Aorta (tissue), 5 donors: ENCODE measurements at places on chromosomes 3 and 15. TPM values are rescaled to one million over a fixed set of nuclear protein-coding genes. Genes with fewer than 3 reads are reported as not detected.
A peak's percentile ranks its signal among the peaks of the same experiment; 100 is the strongest.

GRCh38 chr3:161640181-161640580, 143.6 kb downstream of the OTOL1 start:
- H3K4me1 ChIP-seq = no peaks in the 10 kb centered on the region
- no peak overlapping the region for H3K4me3 ChIP-seq
- H3K36me3 ChIP-seq = no peaks in the 10 kb centered on the region
- no peak for DNase-seq
- H3K27me3 ChIP-seq = no peaks in the 10 kb centered on the region

- H3K27me3 ChIP-seq = no peaks in the 10 kb centered on the region
- no peaks in the 10 kb centered on the region for H3K4me1 ChIP-seq
- no peak for DNase-seq
- no peak overlapping the region for H3K27ac ChIP-seq
Measured at GRCh38 chr3:42497009-42497731, 5.3 kb upstream of the VIPR1 start.

- H3K4me1 ChIP-seq = no peaks in the 10 kb centered on the region
- H3K36me3 ChIP-seq = peaks cover 5% of the 10 kb centered on the region
- no peak for DNase-seq
- H3K4me3 ChIP-seq = peak overlapping the region; percentile 15
- H3K27me3 ChIP-seq = no peaks in the 10 kb centered on the region
- H3K27ac ChIP-seq = no peak overlapping the region
Measured at GRCh38 chr3:179069762-179070390, 1.7 kb downstream of the ZMAT3 start.

DNA sequence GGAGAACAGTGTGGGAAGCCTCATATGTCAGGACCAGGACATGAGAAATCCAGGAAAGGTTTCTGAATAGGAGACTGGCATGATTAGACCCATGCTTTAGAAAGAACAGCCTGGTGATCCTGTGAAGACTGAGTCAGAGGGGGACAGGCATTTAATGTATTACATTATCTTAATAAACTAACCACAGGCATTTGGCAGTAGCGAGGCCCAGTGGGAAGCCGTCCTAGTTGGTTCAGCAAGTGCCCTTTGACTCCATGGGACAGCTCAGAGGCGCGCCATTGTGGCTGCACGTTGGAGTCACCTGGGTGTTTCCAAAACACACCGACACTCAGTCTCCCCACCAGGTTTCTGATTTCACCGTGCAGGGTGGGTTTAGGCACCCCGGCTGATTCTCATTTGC, 90.5 kb upstream of the DGKG start:
- no peaks in the 10 kb centered on the region for H3K27me3 ChIP-seq
- H3K4me3 ChIP-seq = no peak overlapping the region
- no peak for DNase-seq
- no peaks in the 10 kb centered on the region for H3K4me1 ChIP-seq
- H3K27ac ChIP-seq = no peak overlapping the region

DNA sequence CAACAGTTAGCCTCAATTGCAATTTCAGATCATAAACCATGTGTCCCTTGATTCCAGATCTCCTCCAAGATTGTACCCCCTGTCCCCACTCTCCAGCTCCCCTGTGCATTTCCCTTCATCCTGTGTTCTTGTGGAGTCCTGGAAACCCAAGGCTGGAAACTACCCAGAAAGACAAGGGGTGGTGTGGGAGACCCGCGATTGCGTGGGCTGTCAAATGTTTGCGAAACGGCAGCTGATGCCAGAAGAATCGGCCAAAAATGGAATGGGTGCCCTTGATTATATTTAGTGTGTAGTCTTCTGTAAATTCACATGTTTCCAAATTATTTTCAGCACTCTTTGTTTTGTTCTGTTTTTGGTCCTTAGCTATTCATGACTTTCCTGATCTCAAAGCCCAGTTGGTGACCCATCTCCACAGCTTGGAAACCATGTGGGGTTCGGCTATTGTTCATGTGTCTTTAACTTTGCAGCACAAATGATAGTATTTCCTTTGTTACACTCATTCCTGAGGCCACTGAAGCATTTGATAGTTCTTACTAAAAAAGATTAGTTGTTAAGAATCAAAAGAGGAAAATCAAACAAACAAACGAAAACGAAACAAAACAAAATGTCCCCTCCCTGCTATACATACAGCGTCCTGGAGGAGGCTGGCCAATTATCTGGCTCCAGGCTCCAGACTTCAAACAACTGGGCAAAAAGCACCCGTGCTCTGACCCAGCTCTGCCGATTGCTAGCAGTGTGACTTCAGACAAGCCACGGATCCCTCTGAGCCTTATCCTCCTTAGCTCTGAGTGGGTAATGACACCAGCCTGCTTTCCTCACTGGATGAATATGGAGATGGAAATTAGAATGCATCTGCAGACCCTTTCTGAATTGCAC, 120.9 kb downstream of the CACNA2D3 start:
- no peak overlapping the region for H3K27ac ChIP-seq
- no peak overlapping the region for H3K4me3 ChIP-seq
- no peak for DNase-seq
- no peaks in the 10 kb centered on the region for H3K36me3 ChIP-seq
- no peaks in the 10 kb centered on the region for H3K4me1 ChIP-seq
- H3K27me3 ChIP-seq = no peaks in the 10 kb centered on the region

DNA sequence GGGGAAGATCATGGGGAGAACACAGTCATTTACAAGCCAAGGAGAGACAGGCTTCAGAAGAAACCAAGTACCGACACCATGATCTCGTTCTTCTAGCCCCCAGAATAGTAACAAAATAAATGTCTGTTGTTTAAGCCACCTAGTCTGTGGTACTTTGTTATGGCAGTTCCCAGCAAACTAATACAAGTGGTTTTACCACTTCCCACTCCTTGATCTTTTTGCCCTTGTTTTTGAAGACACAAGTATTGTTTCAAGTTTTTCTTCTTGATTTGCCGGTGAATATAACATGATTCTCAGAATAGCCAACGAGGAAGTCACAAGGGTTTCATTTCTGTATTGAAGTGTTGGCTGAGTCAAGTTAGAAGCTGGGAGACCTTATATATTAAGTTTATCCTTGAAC, 220.3 kb downstream of the SOX2 start:
- no peak overlapping the region for H3K4me3 ChIP-seq
- no peak for DNase-seq
- no peak overlapping the region for H3K27ac ChIP-seq
- H3K27me3 ChIP-seq = peaks cover 1% of the 10 kb centered on the region

DNA sequence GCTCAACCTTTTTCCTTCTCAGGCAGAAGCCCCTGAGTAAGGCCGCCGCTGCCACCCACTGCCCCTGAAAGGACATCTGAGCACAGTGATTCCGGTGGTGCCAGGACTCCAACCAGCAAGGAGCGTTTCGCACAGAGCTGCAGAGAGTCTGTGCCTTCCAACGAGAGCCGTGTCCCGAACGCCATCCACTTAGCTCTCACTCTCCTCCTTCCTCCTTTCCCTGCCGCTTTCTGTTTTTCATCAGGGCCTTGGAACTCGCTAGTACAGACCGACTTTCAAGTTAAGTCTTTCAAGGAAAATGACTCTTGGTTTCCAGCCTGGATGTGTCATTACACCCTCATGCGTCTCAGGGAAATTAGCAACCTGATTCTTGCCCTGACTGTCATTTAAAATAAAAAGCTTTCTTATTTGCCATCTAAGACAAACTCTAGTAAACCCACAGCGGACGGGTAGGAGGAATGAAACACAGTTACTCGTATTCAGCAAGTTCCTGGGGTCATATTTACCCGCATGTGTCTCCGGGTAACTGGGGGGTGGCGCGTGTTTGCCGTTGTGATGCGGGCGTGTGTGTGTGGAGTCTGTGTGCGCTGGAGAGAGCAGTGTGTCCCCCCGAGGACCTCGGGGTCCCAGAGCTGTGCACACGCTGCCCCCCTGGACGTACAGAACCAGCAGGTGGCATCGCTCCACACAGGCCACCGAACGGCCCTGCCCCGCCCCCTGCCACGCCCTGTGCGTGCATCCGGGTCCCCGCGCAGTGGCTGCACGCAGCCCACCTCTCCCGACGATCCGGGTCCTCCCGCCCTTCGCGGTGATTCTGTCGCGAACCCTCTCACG, 30.4 kb upstream of the ALDH1A3 start:
- DNase-seq = peak; percentile 52
- no peaks in the 10 kb centered on the region for H3K27me3 ChIP-seq
- no peaks in the 10 kb centered on the region for H3K4me1 ChIP-seq
- no peak overlapping the region for H3K27ac ChIP-seq

DNA sequence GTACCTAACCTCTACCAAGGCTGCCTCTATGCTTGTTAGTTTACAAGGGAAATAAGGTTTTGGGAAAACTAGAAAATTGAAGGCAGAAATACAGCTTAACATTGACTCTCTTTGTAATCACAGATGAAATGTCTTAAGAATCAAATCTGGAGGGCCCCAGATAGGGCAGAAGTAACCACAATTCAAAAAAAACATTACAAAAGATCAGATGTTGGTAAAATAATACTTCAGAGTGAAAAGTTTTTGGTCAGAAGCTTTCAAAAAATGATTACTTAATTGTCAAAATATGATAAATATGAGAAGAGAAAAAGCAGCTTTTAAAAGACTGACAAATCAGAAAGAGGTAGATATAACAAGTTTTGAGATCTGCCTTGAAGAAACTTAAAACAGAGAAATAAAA, 425.1 kb upstream of the NECTIN3 start:
- no peaks in the 10 kb centered on the region for H3K36me3 ChIP-seq
- DNase-seq = no peak
- no peak overlapping the region for H3K4me3 ChIP-seq
- no peaks in the 10 kb centered on the region for H3K27me3 ChIP-seq
- no peak overlapping the region for H3K27ac ChIP-seq
- H3K4me1 ChIP-seq = peaks cover 1% of the 10 kb centered on the region

- no peak for DNase-seq
- no peak overlapping the region for H3K4me3 ChIP-seq
- no peaks in the 10 kb centered on the region for H3K36me3 ChIP-seq
Measured at GRCh38 chr3:111331912-111332311, 210.1 kb upstream of the CD96 start.

- no peaks in the 10 kb centered on the region for H3K4me1 ChIP-seq
- DNase-seq = no peak
- H3K27me3 ChIP-seq = no peaks in the 10 kb centered on the region
Measured at GRCh38 chr15:33068511-33068990, 126.0 kb downstream of the FMN1 start.

GRCh38 chr3:160232014-160232413, 6.8 kb downstream of the C3orf80 start:
- H3K27ac ChIP-seq = no peak overlapping the region
- H3K4me3 ChIP-seq = no peak overlapping the region
- no peaks in the 10 kb centered on the region for H3K36me3 ChIP-seq
- DNase-seq = no peak
- H3K4me1 ChIP-seq = no peaks in the 10 kb centered on the region

DNA sequence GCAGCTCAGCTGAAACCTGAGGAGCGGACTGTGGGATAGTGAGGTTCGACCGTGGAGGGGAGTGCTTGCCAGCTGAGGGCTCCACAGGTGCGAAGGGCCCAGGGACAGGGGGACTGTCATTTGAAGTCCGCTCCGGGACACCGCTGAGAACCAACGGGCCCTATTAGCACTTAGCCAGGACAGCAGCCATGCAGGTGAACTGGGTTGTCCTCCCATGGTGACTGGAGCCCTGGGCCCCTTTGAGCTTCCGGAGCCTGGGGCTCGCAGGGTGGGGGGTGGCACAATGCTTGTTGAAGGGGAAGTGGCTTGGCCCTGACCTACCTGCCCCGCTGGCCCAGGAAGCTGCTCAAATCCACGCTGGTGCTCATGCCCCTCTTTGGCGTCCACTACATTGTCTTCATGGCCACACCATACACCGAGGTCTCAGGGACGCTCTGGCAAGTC, 24.7 kb downstream of the PTH1R start:
- no peaks in the 10 kb centered on the region for H3K4me1 ChIP-seq
- no peak overlapping the region for H3K4me3 ChIP-seq
- peak; percentile 69 for DNase-seq
- no peaks in the 10 kb centered on the region for H3K36me3 ChIP-seq

DNA sequence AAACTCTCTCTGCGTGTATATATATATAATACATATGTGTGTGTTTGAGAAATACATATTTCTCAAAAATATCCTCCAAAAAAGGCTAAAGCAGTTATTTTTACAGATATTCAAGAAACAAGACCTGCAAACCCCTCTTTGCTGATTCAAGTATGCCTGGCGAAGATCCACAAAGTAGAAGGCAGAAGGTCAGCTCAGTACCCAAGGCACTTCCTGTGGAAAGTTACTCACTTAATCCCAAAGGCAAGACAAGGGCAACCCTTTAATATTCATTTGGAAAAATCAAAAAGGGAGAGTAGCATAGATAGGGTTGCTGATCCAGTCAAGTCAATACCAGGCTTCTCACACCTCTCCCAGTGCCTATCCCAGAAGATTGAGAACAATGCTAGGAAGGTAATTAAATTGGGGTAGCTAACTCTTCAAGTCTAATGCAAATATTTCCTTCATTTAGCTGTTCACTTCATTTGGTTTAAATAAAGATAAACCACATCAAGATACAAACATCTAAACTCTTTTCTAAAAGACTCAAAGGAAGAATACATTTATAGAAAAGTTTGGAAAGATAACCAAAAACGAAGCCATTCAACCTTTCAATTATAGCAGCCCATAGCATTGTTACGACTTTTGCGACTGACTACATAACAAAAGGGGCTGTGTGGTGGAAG, 7.2 kb downstream of the COX17 start:
- H3K27me3 ChIP-seq = no peaks in the 10 kb centered on the region
- H3K4me3 ChIP-seq = no peak overlapping the region
- H3K4me1 ChIP-seq = peaks cover 2% of the 10 kb centered on the region
- peaks cover 3% of the 10 kb centered on the region for H3K36me3 ChIP-seq
- DNase-seq = no peak

- no peak overlapping the region for H3K27ac ChIP-seq
- DNase-seq = no peak
Measured at GRCh38 chr3:112013784-112014143, 15.0 kb downstream of the TAGLN3 start.

DNA sequence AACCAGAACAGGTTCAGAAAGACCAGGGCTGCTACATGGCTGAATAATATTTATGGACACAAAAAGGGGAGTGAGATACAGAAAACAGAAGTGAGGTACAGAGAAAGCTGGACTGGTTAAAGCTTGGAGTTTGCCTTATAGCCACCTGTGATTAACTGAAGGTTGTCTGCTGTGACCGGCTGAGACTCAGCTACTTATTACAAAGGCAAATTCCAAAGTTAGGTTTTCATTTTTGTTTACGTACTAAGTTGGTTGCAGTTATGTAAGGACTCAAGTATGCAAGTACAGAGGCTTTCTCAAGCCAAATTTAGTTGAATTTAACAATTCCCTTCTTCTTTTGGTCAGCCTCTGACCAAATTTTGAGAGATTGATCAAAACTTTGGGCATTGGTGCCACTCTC, 264.6 kb downstream of the THSD4 start:
- H3K4me3 ChIP-seq = no peak overlapping the region
- no peaks in the 10 kb centered on the region for H3K27me3 ChIP-seq
- no peaks in the 10 kb centered on the region for H3K36me3 ChIP-seq

GRCh38 chr3:30680789-30681648, 74.6 kb downstream of the TGFBR2 start:
- H3K27ac ChIP-seq = no peak overlapping the region
- H3K36me3 ChIP-seq = peaks cover 7% of the 10 kb centered on the region
- H3K4me1 ChIP-seq = peaks cover 9% of the 10 kb centered on the region
- H3K27me3 ChIP-seq = no peaks in the 10 kb centered on the region
- DNase-seq = no peak
- no peak overlapping the region for H3K4me3 ChIP-seq

DNAH12 gene
- total RNA-seq = 0.18 TPM

TMEM212 gene
- total RNA-seq = not detected

C3orf85 gene
- not detected for total RNA-seq

ADGRG7 gene
- not detected for total RNA-seq

NR2E3 gene
- total RNA-seq = 0.72 TPM

CD47 gene
- 96.7 TPM for total RNA-seq

WDR93 gene
- total RNA-seq = not detected

GDPGP1 gene
- total RNA-seq = 7.1 TPM

FGF7 gene
- 120 TPM for total RNA-seq
